ENCODE measurements at places on chromosomes 7 and 10.

DNA sequence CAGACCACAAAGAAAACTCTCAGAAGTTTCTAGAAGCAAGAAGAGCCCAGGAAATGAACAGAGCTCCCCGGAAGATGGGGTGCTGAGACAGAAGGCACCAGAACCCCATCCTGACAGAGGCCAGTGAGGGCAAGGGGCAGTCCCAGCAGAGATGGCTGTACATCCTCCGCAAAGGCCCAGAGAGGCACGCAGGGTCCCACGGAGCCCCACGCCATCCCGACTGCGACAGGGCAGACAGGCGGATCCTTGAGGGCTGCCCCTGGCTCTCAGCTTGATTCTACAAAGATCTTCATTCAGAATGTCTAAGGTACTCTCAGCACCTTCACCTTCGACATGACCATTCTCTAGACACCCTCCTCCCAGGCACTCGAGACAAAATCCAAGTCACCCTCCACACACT, 107.9 kb upstream of the DDC start:
- no peak for DNase-seq

DNA sequence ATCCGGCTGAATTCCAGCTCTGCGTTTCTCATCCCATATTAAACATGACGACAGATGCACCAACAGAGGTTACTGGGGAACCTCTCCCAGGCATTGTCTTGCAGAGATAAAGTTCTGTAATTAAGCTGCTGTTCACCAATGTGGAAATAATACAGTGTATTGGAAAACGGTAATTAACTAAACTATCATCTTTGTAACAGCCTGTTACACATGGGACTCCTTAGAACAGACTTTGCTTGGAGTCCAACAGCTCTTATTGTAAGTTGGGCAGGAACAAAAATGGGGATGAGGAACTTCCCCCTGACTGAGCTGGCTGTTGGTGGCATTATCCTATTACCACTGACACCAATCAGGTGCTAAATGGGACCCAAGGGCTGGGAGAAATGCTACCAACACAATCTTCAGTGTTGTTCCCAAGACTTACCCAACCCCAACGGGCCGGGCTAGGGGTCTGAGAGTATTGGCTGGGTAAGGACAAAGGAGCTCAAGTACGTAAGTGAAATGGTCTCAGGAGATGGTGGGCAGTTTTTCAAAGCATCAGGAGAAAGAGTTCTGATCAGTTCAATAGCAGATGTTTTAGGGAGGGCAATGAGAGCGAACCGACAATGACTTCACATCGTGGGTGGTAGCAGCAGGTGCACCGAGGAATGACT, 759.4 kb downstream of the GRID1 start:
- no peak for DNase-seq

GRCh38 chr7:26865094-26865388, 651 bp upstream of the SKAP2 start:
- no peak for DNase-seq

GRCh38 chr7:143485094-143485493, 7.4 kb downstream of the TAS2R41 start:
- DNase-seq = no peak

DNA sequence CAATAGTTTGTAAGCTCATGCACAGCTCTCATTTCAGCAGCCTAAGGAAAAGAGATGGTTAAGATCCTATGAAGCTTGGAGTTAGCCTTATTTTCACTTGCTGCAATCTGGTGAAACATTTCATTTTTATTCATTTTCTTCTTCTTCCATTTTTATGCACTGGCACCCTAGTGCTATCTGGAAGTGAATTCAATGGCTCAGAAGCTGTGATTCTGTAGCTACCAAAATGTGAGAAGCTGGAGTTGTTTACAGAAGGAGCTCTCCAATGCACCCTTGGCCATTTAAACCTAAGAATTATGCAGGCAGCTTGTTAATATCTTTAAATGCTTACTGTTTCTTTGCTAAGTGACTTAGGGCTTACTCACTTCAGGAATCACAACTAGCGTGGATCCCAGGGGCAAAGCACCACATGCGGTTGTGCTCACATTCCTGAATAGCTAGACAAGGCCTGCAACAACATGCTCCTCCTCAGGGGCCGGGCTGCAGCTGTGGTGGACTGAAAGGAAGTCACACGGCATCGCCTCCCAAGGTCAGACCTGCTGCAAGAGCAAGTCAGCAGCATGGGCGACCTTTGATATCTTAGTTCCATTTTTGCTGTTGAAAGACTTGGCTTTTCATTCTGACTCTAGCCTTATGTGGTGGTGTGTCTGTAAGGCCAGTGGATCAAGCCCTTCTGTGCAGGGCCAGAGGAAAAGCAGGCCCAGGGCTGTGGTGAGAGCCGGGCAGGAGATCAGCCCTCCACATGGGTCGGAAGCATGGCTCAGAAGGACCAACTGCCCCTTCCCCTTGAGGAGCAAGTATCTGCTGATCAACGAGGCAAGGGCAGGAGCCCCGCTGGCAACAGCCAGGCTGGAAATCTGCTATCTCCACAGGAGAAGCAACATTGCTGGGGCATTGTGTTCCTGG, 91.9 kb upstream of the MBL2 start:
- DNase-seq = no peak

- no peak for DNase-seq
Observed at GRCh38 chr10:80161321-80162083, 29.0 kb downstream of the PLAC9 start.

DNA sequence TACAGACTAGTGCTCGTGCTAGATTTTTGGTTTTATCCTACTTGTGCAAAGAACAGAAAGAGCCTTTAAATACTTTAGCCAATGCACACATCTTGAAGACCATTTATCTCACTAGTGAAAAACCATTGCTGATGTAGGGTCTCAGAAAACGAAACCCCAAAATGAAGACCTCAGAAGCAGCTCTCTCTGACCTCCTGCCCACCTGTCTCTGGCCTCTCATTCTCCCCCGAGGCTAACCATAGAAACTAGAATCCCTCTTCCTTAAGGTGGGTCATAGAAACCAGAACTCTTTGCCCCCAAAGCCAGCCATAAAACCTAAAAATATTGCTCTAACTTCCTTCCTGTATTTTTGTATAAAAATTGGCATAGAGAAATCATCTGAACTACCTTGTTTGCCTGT, 112.2 kb downstream of the KIF20B start:
- DNase-seq = no peak

DNA sequence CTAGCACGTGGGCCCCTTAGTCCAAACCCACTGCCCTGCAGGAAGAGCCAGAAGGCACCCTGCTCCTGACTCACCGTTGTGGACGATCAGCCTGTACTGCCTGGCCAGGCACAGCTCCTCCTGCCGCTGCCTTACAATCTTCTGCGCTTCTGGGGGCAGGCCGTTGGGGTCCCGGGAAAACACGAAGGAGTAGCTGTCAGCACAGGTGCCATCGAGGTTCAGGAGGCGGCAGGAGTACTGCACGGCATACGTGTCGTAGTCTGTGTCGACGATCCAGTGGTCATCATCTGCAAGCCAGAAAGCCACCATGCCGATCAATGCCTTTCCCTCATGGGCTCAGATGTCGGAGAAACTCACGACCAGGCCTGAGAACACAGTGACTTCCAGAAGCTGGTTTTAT, 7.3 kb downstream of the RBP4 start:
- DNase-seq = no peak

- DNase-seq = no peak
Observed at GRCh38 chr7:17530741-17531421, 232.4 kb downstream of the AHR start.

DNA sequence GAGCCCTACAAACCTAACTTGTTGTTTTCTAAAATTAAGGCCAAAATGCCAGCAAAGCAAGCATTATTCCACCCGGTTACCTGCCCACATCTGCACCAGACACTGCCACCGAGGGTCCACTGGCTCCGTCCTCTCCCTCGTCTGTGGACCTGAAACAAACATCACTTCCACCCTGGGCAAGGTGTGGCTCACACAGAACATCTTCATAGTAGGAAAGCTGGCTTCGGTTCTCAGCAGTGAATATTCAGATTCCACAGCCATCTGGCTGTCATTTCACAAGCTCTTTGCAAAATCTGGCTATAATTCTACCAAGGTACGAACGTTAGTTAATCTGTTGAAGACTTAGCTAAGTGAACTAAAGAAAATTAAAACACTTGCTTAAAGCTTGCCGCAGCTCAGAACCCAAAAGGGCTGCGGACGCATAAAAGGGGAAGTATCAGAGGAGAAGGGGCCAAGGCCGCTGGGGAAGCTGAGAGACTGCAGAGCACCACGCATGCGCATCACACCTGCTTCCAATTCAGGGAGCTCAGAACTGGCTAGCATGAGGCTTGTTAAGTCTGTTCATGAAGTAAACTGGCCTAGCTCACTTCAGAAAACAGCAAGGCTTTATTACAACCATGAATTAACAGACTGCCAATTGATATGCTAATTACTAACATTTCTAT, 46.1 kb downstream of the PTPRN2 start:
- no peak for DNase-seq

GRCh38 chr7:155168597-155169480, 98.7 kb downstream of the HTR5A start:
- DNase-seq = no peak

DNA sequence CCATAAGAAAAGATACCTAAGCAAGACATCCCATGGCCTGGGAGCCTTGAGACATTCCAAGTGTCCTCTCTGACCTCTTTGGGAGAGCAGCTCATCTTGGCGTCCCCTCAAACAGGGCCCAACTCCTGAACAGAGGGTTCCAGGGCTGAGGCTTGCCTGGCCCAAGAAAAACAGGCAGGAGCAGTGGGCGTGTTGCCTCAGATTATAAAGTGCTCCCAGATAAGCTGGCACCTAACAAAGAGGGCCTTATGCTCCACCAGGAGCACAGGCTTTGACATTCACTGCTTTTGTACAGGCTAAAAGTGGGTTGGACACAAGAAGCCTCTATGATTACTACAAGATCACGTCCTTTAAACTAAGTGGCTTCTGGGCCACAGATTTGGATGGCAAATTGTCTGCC, 193.1 kb downstream of the FGFR2 start:
- DNase-seq = no peak

- no peak for DNase-seq
Observed at GRCh38 chr10:1403508-1404322, 333.6 kb downstream of the ADARB2 start.

GRCh38 chr10:131580076-131580652, 268.6 kb upstream of the TCERG1L start:
- DNase-seq = no peak

DNA sequence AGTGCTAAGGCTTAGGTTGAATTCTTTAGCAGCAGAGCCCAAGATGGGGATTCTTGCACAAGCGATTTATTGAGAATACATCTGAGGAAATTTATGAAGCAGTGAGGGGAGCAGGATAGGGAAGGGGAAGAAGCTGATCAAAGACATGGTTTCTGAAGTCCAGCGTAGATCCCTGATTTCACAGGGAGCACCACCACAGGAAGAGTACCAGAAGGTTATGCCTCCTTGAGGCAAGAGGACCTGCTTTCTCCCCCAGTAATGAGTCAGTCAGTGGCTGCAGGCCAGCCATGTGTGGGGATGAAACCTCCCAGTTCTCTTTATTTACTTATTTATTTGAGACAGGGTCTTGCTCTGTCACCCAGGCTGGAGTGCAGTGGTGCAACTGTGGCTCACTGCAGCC, 35.0 kb upstream of the CBLL1 start:
- DNase-seq = no peak

All from AG09319 (cell line).